ENCODE measurements at places on chromosomes 12 and 14.
A peak's percentile ranks its signal among the peaks of the same experiment; 100 is the strongest.

DNA sequence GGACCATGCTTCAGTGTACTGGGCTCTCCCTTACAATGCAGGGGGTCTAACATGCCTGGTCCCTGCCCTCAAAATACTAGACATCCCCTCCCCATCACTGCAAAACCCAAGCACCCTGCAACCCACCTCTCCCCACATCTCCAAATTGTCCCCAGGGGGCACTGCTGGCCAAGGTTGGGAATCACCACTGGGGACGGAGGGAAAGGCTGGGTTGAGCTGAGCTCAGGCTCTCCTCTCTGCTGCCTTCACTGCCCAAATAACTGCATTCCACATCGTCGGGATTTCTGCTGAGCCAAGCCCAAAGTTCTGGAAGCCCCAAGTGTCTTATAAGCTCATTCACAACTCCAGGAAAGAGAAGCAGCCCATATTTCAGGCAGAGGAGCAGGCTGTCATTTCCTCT is 69.6 kb downstream of the NT5DC3 start:
- DNase-seq: peak; percentile 18

DNA sequence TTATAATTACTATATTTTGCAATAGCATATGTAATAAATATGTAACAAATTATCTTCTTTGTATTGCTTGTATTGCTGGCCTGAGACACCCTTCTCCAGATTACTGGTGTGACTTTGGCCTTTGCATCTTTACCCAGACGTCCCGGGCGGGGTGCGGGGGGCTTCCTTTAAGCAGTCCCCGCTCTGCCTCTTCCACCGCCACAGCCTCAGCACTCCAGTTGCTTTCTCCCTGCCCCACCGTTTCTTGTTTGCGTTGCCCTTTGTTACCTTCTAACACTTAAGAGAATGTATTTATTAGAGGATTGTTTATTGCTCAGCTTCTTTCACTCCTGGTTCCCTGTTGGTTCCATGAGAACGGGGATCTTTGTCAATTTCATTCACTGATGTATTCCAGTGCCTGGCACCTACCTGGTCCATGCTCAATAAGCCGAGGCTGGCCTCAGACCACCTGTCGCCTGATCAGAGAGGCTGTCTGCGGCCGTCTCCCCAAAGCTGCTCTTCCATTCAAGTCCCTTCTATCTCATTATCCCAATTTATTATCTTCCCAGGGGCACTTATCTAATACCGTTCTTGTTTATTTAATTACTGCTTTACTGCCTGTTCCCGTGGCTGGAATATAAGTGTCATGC is 100.5 kb upstream of the RFLNA start:
- no peak for DNase-seq

DNA sequence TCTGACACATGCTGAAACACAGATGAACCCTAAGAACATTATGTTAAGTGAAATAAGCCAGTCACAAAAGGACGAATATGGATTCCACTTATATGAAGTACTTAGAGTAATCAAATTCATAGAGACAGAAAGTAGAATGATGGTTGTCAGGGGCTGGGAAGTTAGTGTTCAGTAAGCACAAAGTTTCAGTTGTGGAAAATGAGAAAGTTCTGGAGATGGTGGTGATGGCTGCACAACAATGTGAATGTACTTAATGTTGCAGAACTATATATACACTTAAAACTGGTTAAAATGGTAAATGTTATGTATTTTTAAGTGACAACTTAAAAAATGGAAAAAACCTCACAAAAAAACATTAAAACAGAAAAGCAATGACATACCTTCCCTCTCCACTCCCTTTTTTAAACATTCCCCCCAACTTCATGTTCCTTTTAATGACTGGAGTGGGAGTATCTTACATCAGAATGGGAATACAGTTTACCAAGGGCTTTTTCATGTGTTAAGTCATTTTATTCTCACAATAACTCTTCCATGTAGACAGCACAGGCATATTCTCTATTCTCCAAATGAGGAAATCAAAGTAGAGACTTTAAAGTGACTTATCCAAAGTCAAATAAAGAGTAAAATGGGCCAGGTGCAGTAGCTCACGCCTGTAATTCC is 24.0 kb downstream of the BTBD7 start:
- DNase-seq: no peak

GRCh38 chr12:14710632-14711320 is 14.4 kb upstream of the GUCY2C start:
- no peak for DNase-seq

- no peak for DNase-seq
These were observed 73.2 kb upstream of the EGLN3 start for GRCh38 chr14:34023824-34024767.

DNA sequence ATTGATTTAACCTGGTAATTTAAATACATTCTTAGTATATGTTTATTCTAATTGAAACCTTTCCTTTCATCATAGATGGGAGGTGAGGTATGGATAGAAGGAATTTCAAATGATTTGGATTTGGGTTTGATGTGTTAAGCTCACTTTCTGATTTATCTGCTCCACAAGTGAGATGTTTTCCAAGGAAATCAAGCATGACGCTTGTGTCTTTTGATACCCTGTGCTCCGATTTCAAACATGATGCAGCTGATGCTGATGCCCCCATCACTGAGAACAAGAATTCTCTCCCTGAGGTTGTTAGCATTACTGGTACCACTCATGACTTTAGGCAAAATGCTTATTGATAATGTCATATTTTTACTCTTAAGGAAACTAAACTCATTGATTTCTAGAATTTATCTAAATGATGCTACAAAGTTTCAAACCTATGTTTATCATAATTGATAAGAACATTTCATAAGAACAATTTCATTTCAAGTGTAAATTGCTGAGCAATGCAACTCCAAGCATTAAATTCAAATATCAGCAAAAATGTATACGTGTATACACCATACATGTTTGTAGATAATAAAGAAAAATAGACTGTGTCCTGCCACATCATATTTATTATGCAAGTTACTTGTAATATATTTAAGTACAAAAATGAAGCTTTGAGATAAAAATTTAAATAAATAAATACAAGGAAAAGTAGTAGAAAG is 75.5 kb upstream of the LRIG3 start:
- no peak for DNase-seq

DNA sequence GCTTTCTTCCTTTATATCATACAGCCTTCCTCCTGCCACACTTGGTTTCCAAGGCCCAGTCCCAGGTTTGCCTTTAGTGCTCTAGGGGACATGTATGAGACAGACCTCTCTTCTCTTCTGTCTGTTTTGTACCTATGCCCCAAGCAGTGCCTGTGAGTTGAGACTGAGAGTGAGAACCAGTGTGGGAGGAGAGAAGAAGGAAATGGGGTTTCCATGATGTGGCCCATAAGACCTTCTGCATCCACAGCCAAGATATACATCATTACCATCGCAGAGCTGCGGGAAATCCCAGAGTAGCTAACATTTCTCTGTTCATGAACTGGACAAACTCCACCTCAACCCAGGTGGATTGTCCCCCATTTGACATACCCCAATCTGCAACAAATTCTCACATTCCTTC is 2.8 kb downstream of the TESPA1 start:
- DNase-seq: peak; percentile 25

DNA sequence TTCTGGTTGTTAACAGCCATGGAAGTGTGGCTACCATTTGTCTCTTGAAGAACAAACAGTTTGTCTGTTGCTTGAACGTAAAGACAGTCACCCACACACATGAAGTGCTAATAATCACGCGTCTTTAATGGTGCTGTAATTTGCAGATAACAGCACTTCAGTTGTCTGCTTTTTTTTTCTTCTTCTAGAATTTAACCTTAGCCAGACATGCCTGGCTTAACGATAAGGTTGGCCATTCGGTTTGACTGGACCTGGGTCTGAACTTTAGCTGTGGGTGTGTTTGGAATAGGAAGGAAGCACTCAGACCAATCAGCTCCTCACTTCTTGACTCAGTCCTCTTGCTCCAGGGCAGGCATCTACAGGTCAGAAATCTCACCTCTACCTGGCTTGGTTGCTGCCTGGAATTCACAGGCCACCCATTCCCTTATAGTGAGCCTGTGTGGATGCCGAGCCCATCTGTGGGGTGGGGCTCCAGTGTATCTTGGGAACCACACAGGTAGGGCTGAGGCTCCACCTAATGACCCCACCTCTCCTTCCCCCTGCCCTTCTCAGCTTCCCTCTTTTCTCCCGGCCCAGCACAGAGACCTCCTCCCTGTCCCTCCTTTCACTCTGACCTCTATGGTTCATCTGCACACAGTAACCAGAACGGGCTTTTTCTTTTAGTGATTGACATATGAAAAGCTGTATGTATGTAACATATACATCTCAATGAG is 246.4 kb upstream of the PWP1 start:
- no peak for DNase-seq

DNA sequence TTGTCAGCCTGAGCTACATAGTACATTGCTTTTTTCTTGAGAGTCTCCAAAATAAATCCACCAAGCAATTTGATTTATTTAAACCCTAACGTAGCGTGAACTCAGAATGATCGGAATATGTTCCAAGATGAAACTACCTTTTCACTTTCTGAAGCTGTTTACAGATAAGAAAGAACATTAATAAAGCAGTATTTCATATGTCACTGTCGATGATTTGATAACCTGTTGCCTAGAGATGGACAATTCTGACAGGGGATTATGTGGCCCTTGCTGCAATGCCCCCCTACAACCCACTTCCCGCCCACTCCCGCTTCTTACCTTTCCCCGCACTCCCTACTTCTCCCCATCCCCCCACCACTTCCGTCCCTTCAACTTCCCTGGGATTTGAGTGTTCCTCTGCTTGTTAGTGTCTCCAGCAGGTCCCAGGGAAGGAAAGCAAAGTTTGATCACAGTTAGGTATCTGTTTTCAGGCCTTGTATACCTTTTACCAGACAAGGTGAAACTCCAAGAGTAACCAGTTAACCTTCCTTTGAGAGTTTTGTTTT is 229.2 kb upstream of the HMGA2 start:
- no peak for DNase-seq

DNA sequence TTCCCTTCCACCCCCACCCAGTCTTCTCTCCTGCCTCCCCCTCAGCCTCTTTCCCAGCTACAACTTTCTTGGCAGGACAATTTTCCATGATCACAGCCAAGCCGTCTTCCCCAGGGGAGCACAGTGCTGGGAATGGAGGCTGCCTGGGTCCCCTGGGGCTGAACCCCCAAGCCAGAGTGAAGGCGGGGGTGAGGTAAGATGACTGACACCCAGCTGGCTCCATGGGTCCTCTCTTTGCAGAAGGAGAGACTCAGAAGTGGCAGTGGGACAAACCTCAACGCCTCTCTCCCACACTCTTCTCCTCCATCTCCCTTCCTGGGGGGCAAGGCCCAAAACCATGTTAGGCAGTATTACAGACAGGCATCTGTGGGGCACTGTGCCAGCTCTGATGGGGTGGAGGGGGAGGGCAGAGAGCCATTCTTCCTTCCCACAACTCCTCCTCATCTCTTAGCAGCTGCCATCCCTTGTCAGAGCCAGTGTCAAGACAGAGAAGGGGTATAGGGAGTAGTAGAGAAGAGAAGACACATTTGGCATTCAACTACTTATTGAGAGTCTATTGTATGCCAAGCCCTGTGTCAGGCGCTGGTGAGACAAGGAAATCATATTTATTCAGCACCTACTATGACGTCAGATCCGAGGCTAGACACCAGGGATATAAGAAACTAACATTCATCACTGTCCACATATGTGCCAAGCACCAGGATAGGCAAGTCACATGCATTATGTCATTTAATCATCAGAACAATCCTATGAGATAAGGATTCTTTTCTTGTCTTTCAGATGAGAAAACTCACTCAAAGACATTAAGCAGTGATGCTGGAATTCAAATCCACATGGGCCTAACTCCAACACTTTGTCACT is 3.6 kb downstream of the ITGA7 start:
- DNase-seq: no peak

DNA sequence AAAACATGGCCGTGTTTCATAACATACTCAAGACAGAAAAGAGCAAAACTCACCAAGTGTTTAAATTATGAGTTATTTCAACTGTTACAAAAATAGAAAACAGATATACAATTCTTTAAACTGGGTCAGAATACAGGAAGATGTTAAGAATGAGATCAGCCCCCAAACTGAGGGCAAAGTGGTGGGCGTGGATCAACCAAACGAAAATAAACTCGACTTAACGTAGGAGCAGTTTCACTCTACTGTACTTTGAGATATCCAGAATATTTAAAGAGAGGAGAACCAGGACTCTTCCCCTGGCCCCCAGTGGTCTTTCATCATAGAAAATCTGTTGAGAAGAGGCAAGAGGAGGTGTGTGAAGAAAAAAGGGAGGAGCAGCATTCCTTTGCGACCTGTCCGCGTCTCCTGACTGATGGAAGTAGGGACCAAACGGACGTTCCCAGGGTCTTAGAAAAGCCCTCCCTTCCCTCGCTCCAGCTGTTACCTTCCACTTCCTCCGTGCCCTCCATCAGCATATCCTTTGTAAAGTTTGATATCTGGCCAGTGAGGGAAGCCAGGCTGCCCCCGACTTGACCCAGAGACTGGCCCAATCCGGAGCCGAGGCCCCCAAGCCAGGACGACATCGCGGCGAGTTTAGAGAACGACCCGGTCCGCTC is 668 bp downstream of the TRIP11 start:
- peak; percentile 38 for DNase-seq

GRCh38 chr12:44929236-44929885 is 53.2 kb upstream of the NELL2 start:
- DNase-seq: no peak

DNA sequence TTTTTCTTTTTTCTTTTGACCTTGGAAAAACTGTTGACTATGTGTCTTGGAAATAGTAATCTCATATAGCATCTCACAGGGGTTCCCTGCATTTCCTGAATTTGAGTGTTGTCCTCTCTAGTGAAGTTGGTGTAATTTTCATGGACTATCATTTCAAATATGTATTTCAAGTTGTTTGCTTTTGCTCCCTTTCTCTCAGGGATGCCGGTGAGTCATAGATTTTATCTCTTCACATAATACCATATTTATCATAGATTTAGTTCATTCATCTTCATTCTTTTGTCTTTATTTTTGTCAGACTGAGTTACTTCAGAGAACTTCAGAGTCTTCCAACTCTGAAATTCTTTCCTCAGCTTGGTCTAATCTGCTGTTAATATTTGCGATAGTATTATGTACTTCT is 1320.6 kb downstream of the LRFN5 start:
- no peak for DNase-seq

- no peak for DNase-seq
These were observed 80.0 kb downstream of the ATXN2 start for GRCh38 chr12:111519083-111519482.

DNA sequence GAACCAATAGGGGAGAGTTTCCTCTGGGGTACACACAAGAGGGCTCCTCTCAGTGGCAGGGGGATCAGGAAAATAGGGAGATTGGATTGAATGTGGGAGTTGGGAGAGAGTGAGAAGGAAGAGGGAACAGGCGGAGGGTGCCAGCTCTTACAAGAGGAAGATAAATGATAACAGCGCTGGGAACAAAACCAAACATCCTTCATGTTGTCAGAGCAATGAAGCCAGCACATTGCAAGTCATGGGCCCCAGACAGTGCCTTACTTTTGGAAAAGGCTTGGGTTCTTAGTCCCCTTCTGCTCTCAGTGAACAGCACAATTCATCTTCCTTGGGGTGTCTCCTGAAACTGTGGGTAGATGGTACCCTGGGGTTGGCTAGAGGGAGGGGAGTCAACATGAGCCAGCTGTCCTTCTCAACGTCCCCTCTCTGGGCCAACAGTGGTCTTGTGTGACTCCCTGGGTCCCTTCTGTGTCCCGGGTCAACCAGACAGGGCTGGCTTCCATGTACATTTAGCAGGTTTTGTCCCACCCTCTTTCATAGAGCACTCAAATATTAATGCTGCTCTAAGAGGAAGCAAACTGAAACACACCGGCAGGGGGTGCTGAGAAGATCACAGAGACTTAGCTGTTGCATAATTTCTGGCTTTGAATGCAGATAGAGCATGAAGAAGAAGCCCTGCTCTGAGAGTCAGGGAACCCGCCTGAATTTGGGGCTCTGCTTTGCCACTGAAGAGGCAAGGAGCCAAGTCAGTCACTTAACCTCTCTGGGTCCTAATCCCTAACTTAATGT is 138.5 kb downstream of the ESRRB start:
- DNase-seq: peak; percentile 54
